Gastroesophageal sphincter (tissue), 4 donors: ENCODE measurements at places on chromosomes 1 and 21. TPM values are rescaled to one million over a fixed set of nuclear protein-coding genes. Genes with fewer than 3 reads are reported as not detected.

DNA sequence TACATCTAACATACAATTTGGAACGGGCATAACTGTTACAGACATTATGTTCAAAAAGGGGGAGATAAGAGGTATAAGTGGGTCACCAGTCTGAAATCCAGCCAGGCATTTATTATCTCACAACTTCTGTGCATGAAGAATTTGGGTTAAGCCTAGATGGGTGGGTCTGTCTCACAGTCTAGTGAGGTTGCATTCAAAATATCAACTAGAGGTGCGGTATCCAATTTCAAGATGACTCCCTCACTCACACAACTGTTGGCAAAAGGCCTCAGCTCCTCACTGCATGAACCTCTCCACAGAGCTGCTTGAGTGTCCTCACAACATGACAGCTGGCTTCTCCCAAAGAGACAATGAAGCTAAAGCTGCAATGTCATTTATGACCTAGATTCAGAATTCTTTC is 4.7 kb downstream of the AUNIP start:
- ATAC-seq = no peak

- ATAC-seq = no peak
Observed at GRCh38 chr1:37299216-37299615, 175.2 kb upstream of the ZC3H12A start.

Gene ABCA4
- total RNA-seq = not detected

- no peak for ATAC-seq
Observed at GRCh38 chr1:165050246-165050645, 306.3 kb downstream of the LMX1A start.

GRCh38 chr1:44549510-44549909 is 124.8 kb downstream of the TMEM53 start:
- ATAC-seq = no peak

DNA sequence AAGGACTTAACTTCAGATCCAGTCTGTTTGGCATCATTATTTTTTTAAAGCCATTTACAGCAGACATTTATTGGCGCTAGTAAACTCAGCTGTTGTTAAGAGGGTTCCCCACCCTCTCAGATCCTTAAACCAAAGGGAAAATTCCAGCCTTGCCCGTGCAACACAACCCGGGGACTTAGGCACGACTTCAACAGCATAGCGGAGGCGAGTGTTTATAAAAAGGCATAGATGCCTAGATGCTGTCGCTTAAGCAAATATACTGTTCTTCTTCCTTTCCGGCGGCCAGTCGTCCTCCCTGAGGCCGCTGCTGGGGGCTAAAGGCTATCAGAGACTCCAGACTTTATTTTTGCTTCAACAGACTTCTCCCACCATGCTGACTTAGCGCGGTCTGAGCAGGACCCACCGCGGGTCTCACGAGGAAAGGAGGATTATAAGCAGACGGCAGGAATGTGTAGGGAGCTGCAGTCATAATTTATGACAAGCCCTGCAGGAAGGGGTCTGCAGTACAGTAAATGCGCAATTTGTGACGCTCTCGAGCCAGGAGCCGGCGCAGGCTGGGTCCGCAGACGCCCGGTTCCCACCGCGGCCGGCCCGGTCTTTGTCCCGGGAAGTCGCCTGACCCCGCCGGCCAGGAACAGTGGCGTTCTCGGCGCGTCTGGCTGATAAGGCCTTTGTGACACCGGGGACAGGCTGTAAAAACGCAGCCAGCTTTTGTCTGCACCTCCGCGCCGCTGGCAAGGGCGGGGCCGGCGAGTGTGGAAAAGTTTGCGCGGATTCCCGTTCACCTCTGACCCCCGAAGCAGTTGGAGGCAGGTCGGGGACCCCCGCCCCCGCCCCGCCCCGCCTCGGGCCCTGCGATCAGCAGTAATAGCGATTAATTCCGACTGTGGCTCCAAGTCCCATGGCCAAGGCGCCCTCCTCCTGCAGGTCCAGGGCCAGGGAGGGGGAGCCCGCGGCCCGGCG is 61.2 kb upstream of the ARHGEF16 start:
- ATAC-seq = no peak

Gene WNT3A
- total RNA-seq = not detected

DNA sequence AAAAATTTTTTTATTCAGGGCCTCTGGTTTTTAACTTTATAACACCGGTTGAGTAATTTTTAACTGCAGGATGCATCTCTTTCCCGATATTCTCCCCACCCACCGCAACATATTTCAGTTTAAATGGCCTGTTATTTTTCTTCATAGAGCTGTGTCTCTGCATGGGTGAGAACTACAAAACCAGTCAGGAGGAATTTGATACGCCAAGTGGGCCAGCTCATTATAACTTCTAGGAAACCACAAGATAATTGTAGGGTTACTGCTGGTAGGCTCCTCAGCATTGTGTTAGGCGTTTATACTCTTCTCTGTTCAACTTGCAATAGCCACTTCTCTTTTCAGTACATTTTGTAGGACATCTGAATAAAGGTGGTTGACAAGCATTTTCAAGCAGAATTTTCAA is 169.7 kb downstream of the PBX1 start:
- ATAC-seq = no peak

GRCh38 chr21:26437326-26438009 is 135.6 kb downstream of the CYYR1 start:
- no peak for ATAC-seq
